Astrocyte (in vitro differentiated cells and primary cell): ENCODE measurements at places on chromosomes 3 and 15. TPM values are rescaled to one million over a fixed set of nuclear protein-coding genes. Genes with fewer than 3 reads are reported as not detected.

DNA sequence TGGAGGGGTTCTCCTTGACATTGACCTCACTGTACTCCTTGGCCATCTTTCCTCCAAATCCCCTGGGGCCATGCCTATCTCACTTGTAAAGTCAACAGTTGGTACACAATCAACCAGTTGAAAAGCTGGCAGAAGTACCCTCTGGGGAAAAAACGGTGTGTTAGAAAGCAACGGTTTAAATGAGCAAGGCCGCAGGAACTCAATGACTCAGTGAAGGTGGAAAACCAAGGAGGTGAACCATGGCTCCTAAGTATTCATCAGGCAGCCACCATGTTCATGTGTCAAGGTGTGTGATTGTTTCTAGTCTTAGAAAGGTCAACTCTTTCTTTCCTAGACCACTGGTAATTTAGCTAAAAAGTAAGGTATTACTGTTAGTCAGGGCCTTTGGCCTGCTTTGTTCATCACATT, 130.9 kb upstream of the SATB1 start:
- DNase-seq: no peak

GRCh38 chr3:47399531-47400270, 18.9 kb downstream of the PTPN23 start:
- DNase-seq: no peak

GRCh38 chr15:38814891-38815290, 250.3 kb upstream of the RASGRP1 start:
- no peak for DNase-seq

DNA sequence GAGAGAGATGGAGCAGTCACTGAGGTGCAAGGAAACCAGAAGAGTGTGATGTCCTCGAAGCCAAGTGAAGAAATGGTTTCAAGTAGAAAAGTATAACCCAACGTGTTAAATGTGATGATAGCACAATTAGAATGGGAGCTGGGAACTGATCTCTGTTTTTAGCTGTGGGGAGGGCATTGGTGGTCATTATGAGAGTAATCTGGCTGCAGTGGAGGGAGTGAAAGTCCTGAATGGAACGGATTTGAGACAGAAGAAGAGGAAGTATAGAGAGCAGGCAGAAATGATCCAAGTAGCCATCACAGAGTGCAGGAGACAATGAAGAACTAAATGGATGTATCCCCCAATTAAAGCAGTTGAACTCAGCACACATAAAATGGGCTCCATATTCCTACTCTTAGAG, 235.3 kb downstream of the IGSF11 start:
- DNase-seq: no peak

DNA sequence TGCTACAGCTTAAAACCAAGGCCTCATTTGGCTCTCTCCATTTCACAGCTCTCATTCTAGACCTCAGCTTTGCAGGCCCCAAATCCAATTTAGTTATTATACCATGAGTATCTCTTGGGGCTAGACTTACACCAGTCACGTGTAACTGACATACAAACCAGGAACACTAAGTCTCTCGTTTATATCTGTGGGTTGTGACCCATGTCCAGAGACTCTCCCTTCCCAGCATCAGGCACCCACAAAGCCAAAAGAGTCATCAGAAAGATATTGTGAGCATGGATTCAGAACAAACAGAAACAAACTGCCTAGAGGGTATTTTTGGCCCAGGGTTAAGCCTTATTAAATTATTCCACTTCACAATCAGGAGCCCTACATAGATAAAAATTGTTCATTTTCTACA, 5.6 kb upstream of the CCDC13 start:
- peak; percentile 30 for DNase-seq

GRCh38 chr3:20240154-20240883, 54.3 kb upstream of the SGO1 start:
- no peak for DNase-seq

Gene KCNMB2
- not detected in 2 replicates for total RNA-seq

GRCh38 chr3:136937851-136938250, 19.9 kb upstream of the IL20RB start:
- DNase-seq: no peak

GRCh38 chr3:52341123-52341522, 25.0 kb downstream of the DNAH1 start:
- no peak for DNase-seq

Gene THBS1
- total RNA-seq: 720 and 820 TPM in 2 replicates
